Brain microvascular endothelial cell (primary cell): ENCODE measurements at places on chromosomes 1 and 21.

DNA sequence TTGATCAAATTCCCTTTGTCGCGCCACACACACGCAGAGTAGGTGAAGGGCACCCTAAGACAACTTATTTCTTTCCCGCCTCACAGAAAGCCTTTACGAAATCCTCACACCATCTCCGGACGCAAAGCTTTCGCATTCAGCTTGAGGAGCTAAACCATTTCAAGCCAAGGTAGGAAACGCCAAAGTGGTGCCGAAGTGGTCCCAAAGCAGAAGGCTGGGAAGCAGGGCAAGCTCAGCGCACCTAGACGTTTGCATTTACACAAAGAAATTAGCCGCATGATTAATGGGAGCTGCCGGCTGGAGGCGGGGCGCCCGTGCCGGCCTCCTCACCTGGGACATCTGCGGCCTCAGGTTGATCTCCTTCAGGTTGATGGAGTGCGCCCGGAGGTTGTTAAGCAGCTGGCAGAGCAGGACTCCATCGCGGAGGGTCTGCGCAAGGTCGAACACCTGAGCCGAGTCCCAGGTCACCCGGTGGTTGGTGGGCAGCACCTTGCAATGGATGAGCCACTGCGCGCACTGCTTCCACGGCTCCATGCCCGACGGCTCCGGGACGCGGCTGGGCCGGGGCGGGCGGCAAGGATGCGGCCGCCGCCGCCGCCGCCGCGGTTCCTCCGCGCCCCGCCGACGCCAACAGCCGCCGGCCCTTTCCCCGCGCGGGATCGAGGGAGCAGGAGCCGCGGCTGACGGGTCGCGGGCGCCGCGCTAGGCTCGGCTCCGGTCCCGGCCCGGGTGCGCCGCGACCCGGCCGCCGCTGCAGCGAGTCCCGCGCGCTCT is 457 bp downstream of the VAV3 start:
- no peak for DNase-seq

DNA sequence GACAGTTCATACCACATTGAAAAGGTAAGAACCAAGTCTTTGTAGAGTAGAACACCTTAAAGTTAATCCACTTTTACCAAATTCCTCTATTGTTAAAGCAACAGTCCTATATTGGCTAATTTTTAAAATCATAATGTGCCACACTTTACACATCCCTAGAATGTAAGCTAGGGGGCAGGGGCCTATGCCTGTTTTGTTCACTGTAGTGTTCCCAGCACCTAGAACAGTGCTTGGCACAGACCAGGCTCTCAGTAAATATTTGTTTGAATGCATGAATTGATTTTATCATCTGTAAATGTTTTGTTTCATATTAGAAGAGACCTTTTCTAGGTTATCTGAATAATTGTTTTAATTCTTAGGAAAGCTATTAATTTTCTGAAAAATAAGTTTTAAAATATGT is 9.1 kb downstream of the SMAP2 start:
- DNase-seq, result no peak

GRCh38 chr1:202011994-202012393 is 1.6 kb downstream of the ELF3 start:
- no peak for DNase-seq

DNA sequence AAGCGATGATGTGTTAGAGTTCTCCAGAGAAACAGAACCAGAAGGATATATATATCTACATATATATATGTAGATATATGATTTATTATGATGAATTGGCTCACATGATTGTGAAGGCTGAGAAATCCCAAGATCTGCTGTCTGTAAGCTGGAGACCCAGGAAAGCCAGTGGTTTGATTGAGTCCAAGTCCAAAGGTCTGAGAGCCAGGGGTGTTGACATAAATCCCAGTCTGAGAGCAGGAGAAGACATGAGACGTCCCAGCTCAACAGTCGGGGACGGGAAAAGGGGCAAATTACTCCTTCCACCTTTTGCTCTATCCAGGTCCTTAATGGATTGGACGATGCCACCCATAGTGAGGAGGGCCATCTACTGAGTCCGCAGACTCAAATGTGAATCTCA is 126.6 kb downstream of the PRDM2 start:
- DNase-seq, result no peak

GRCh38 chr1:76933847-76934815 is 66.9 kb downstream of the ST6GALNAC5 start:
- no peak for DNase-seq

GRCh38 chr1:41381692-41382479 is 20.7 kb downstream of the FOXO6 start:
- no peak for DNase-seq

DNA sequence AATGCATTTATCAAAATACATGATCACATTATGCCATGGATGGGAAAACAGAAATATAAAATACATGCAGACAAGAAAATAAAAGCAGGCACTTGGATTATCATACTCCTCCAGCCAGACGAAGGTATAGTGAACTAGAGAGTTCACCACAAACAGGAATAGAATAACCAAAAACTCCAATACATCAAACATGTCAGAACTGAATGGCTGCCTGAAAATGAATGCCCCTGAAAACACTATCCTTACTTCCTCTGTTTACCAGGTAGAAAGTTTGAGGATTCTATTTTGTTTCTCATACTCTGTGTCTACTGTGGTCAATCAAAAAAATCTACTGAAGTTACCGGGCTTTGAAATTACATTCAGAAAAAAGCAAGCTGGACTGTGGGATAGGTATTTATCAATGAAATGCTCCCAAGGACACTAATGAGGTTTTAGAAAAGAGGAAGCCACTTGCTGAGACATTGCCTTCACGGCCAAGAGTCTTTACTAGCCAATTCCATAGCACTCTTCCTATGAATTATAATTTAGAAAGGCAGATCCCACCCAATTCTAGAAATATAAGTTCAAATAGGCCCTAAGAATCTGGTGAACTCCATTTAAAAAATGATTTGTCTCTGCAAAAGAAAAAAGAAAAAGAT is 197.7 kb downstream of the SMYD3 start:
- no peak for DNase-seq

DNA sequence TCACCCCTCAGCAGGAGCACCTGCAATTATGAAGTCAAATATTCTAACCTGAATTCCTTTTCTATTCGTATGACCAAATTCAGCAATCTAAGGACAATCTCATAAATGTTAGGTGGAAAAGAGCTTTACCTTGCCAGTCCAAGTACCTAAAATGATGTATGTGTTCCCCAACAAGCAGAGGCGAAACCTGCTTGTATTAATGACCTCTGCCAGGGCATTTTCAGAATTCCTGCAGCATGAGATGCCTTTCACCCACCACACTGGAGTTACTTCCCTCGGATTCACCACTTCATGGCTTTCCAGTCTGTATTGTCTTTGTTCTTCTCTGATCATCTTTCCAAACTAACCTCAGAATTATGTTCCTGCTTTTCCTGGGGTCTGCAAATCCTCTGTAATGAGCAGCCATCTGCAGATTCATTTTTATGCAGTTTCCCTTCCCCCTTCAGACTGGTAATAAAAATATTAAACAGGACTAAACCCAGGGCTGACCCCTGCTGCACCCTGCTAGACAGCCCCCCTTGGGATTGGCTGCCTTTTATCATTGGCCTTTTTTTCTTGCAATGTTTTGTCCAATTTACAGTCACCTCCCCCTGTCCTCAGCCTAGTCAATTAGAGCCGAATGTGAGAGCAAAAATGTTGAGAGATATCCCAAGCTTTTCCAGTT is 26.6 kb upstream of the CASQ2 start:
- DNase-seq, result no peak

DNA sequence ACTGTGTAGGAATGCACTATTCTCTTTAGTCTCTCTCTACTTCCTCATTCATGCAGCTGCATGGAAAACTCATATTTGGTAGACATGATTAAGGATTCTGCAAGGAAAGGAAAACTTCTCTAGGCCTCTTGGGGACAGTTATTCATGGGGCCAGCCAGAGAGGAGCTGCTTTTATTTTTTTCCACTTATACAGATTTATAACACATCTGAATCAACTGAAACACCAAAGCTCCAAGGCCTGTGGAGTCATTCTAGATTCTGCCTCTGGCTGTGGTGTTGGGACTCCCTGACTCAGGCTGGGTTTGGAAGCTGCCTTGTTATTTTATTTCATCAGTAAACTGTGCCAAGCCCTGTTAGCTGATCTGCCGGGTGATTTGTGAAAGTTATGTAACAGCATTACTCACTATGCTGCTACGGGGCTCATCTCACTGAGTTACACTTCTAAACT is 83.9 kb upstream of the EDEM3 start:
- DNase-seq, result peak; percentile 92

DNA sequence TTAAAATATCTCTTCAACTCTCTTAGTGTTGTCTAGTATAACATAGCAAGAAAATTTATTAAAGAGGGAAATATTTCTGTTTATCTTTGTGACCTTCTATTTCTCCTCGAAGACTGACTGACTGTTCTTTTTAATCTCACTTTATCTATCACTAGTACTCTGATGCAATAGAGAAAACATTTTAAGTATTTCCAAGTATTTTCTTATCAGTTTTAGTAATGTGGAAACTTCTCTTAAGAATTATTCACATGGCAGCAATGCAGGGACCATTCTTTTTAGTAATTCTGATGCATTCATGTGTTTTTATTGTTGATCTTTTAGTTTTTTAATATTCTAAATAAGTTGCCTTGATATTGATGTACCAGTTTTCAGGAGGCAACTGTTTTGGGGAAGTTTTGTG is 115.7 kb downstream of the NEK7 start:
- DNase-seq, result no peak
